ENCODE measurements at places on chromosomes 1 and 21. TPM values are rescaled to one million over a fixed set of nuclear protein-coding genes. Genes with fewer than 3 reads are reported as not detected.

- DNase-seq, result no peak
Measured at GRCh38 chr1:47990286-47990685, 6.9 kb downstream of the TRABD2B start.

DNA sequence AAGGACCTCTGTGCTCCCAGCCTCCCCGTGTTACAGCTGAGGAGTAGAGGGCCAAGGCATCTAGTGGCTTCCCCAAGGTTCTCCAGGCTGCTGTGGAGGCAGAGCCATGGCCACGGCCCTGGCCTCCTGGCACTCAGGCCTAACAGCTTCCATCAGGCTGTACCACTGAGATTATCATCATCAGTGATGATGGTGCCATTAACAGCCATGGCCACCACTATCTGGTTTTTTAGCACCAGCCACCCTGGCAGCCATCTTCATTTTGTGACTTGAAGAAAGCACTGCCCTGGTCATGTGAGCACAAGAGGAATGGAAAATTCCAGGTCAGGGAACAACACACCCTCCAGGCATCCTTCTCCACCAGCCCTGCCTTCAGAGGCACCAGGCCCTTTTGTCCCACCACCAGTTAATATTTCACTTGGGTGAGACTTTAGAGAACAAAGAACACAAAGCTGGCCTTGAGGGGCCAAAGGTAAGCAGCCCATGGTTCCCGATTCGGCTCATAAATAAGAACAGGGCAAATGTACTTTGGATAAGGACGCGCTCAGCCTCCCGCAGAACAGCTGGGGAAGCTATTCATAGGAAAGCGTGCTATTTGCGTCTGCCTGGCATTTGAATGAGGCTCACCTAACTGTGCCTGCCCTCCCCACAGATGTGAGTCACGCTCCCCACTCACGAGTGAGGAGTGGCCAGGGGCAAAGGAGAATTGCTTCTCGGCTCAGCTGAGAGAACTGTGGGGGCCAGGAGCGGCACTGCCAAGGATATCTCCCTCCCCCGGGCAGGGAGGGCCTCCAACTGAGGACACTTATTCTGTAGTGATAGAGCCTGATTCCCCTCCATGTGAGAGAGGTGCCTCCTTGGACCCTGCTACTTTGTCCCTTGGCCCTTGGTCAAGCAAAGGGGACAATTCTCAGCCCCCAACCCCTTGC, 95.6 kb downstream of the CD58 start:
- peak; percentile 60 for DNase-seq

GRCh38 chr1:192654591-192655251, 18.8 kb downstream of the RGS13 start:
- DNase-seq, result no peak

DNA sequence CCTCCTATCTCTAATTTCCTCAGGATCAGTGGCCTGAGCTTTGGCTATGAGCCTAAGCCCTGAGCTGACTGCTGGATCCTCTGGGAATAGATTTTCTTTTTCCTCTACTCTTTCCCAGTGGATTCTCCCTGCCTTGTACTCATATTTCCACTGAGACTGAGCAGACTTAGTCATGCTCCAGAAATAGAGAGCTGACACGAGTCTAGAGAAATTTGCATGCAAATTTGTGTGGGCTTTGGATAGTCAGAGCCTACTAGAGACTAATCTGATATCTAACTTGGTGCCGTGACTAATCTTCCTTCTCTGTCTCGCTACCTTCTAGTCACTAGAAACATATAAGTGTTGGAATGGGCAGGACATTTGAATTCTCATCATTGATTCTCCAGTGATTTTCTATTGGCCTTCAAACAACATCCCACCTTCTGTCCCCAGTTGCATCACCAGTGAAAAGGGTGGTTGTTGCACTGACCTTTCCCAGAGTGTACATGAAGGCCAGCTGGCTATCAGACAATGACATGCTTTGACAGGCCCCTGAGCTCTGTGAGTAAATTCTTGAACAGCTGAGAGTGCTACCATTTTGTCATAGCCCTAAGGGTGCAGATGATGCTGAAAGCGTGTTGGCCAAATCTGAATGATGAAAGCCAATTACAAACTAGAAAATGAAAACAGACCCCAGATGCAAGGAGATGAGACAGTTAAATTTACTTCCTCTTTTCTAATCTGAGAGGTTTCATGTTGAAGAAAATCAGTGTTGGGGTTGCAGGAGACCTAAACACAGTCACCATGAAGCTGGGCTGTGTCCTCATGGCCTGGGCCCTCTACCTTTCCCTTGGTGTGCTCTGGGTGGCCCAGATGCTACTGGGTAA, at the start of gene FCRLA:
Gene FCRLA (plus strand): TSS at position 748 of the 866 bp plus-strand sequence. CDS start 36 bp downstream, at position 784.
- no peak for DNase-seq

GRCh38 chr1:232221802-232222499, 408.0 kb downstream of the SIPA1L2 start:
- DNase-seq, result no peak

- DNase-seq, result no peak
Measured at GRCh38 chr1:183450093-183450492, 22.2 kb upstream of the SMG7 start.

DNA sequence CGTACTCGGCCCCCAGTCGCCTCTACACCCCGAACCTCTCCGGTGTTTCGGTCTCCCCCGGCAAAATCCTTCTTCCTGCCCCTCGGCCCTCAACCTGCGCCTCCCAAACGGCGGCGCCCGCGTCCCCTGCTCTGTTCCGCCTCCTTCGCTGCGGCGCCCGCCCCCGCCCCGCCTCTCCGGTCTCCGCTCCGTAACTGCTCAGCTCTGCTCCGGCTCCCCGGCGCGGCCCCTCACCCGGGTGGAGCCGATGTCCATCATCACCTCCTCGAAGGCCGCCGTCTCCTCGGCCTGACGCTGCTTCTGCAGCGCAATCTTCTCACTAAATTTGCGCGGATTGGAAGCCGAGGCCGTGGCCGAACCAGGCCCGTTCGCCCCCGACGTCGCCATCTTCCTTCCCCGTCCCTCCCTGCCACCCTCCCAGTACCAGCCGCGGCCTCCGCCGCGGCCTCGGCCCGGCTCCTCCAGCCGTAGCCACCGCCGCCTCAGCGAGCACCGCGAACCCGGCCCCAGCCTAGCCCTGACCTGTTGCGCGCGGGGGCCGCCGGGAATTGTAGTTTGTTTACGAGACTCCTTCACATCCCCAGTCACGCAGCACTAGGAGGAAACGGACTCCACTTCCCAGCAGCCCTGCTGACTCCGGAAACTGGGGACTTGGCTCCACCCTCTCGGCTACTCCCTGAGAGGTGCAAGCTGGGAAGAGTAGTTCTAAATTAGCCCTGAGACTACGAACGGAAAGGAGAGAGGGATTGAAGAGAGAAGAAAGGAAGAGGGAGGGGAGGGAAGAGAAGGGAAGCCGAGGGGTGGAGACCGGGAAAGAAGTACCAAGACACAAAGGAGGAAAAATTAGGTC, at the start of gene CRTC2:
Gene CRTC2 (minus strand): TSS at position 502 of the 850 bp plus-strand sequence. CDS start 115 bp downstream, at position 387.
- DNase-seq, result peak; percentile 99

DNA sequence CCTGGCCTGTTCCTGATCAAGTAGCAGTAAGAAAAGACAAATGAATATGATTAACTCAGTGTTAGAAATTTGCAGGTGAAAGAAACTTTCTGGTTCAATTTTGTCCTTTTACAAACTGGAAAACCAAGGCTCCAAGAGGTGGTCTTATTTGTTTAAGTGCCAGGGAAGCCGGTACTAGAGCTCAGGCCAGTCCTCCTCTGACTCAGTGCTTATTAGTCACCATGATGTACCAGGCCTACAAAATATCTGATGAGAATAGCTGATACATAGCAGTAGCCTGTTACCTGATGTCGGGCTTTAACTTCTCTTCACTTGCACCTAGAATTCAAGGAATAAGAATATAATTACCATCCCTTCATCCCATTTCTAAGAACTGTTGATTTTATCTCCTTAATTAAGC, 394.8 kb downstream of the LMX1A start:
- DNase-seq, result no peak

GRCh38 chr1:58649555-58649954, 50.3 kb downstream of the MYSM1 start:
- no peak for DNase-seq

DNA sequence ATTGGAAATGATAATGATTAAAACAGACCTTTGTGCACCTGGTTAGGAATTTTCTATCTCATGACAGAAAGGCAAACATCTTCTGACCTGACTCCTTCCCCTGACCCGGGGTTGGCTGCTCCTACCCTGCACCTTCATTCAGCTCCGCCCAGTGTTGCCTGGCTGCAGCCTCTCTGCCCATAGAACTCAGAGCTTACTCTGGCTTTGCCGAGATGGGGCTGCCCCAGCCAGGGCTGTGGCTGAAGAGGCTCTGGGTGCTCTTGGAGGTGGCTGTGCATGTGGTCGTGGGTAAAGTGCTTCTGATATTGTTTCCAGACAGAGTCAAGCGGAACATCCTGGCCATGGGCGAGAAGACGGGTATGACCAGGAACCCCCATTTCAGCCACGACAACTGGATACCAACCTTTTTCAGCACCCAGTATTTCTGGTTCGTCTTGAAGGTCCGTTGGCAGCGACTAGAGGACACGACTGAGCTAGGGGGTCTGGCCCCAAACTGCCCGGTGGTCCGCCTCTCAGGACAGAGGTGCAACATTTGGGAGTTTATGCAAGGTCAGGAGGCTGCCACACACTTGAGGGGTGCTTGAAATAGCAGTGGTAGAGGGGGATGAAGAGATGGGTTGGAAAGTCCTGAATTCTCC, at the start of gene DIO1:
Gene DIO1 (plus strand): TSS at position 189 of the 638 bp plus-strand sequence. CDS start 24 bp downstream, at position 213.
- no peak for DNase-seq

- no peak for DNase-seq
Measured at GRCh38 chr1:185244015-185244747, 72.9 kb downstream of the IVNS1ABP start.

- DNase-seq, result no peak
Measured at GRCh38 chr1:225469051-225469450, 41.2 kb upstream of the LBR start.

DNA sequence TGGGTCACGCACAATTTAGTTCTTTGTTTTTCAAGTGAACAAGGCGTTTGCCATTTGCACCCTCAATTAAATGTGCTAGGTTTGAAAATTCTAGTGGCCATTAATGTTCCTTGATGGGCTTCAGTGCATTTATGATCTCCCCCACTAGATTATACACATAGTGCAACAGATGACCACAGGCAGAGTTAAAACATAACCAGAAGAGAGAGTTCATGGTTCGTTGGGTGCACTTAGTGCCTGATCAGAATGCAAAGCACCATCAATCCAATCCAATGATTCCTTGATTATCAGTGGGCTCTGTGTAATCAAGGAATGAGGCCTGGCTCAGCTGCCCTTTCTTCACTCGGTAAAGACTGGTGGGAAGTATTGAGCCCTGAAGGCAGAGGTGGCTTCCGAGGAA, 334.5 kb downstream of the PRDM2 start:
- DNase-seq, result no peak

DNA sequence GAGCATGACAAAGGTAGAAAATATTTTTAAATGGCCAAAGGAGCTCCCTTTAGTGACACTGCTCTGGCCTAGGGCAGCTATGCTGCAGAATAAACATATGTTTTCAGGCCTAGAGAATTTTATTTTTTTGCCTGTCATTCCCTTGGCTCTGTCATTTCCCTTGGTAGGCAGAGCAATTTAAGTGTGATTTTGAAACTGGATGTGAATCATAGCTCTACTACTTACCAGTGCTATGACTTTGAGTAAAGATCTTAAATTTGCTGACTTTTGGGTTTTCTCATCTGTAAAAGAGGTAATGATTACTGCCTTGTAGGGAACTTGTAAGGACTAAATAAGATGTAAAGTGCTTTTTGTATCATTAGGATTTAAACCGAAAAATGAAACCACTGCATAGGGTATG, 189.0 kb upstream of the ZRANB2 start:
- no peak for DNase-seq

DNA sequence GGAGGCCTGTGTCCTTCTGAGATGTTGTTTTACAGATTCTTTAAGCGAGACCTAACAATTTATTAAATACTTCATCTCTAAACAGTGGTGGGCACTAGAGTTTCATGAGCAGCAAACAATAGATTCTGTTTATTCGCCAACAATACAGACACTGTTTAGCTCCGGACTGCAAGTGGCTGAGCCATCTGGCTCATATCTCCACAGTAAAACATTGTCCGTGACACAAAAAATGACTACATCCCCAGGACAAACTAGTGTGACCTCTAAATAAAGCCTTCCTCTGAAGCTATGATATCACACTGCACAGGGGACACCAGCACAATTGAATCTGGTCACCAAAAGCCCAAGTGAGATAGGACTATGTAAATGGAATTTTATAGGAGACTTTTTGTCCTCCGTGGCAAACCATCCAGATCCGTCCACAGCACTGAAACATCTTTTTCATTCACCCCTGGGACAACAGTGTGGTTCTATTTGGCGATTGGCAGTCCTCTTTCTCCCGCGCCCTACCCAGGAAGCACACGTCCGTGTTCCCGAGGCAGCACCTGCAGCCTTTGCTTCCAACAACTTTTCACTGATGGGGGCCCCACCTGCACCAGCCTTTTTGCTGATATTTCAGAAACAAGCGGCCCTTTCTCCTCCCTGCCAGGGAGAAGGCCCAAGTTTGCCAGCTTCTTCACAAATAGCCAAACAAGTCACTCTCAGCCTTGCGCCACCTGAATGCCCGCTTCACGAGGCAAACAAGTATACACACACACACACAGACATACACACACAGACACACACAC, 47.4 kb downstream of the OLIG1 start:
- no peak for DNase-seq

GRCh38 chr1:30668546-30669327, 54.6 kb downstream of the MATN1 start:
- no peak for DNase-seq

- DNase-seq, result no peak
Measured at GRCh38 chr1:204471687-204472086, 22.9 kb downstream of the PIK3C2B start.

GRCh38 chr1:214260561-214261205, 20.3 kb upstream of the SMYD2 start:
- DNase-seq, result no peak

Gene RNU1-3
- not detected for polyA plus RNA-seq

Gene CD160
- 1.0 TPM for polyA plus RNA-seq

Gene C1orf87
- polyA plus RNA-seq, result 0.16 TPM

Gene RNU1-4
- not detected for polyA plus RNA-seq

Gene CFHR5
- polyA plus RNA-seq, result not detected

Gene PLEKHG5
- 25.1 TPM for polyA plus RNA-seq

Gene AQP10
- 0.21 TPM for polyA plus RNA-seq

Gene ASTN1
- polyA plus RNA-seq, result 1.2 TPM

Gene HES2
- polyA plus RNA-seq, result 0.46 TPM

Gene PHF13
- 28.2 TPM for polyA plus RNA-seq

Gene GBP6
- not detected for polyA plus RNA-seq

Gene ERRFI1
- polyA plus RNA-seq, result 21.4 TPM

Gene SLAMF7
- polyA plus RNA-seq, result 0.30 TPM

Gene LCE1D
- polyA plus RNA-seq, result not detected

Gene CAMK1G
- polyA plus RNA-seq, result 5.5 TPM

Gene HMGCS2
- polyA plus RNA-seq, result 85.1 TPM

Gene PRKAA2
- 19.1 TPM for polyA plus RNA-seq

Gene PTPN7
- polyA plus RNA-seq, result 2.0 TPM

Gene AK4
- polyA plus RNA-seq, result 44.8 TPM
